A673 (cell line): ENCODE measurements at places on chromosomes 5 and 9. TPM values are rescaled to one million over a fixed set of nuclear protein-coding genes. Genes with fewer than 3 reads are reported as not detected.

GRCh38 chr9:133770076-133770777 is 32.1 kb upstream of the SARDH start:
- H3K27me3 ChIP-seq: no peaks in the 10 kb centered on the region
- peaks cover 13% of the 10 kb centered on the region for H3K36me3 ChIP-seq
- H3K4me1 ChIP-seq: no peaks in the 10 kb centered on the region
- no peak overlapping the region for H3K4me3 ChIP-seq

DNA sequence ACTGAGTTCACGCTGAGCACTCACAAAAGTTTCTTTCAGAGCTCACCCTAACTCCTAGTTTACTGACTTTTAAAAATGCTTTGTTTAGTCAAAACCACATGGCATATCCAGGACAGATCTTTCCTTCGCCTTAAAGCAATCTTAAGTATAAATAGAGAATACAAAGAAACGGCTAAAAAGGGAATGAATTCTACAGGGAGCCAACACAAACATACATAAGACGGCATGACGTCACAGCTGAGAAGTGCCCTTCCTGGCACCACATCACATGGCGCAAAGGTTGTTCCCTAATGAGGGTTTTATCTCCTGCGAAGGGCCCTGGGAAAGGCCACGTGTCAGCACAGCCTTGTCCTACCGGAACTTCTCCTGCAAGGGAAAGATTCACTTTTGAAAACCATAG is 141.3 kb downstream of the IRX1 start:
- H3K4me3 ChIP-seq: no peak overlapping the region

- no peak for DNase-seq
- H3K4me3 ChIP-seq: no peak overlapping the region
- H3K27ac ChIP-seq: no peak overlapping the region
- H3K4me1 ChIP-seq: no peaks in the 10 kb centered on the region
- H3K27me3 ChIP-seq: no peaks in the 10 kb centered on the region
- no peaks in the 10 kb centered on the region for H3K36me3 ChIP-seq
Observed at GRCh38 chr5:10064546-10065195, 185.0 kb downstream of the ATPSCKMT start.

Gene LHX3
- total RNA-seq: 0.11 TPM in 1 of 2 replicates, not detected in the other

Gene CNOT6
- 60.9 and 61.6 TPM in 2 replicates for total RNA-seq

Gene PCBD2
- total RNA-seq: 13.8 and 14.6 TPM in 2 replicates

GRCh38 chr9:123150708-123151503 is 117.4 kb downstream of the GPR21 start:
- H3K27me3 ChIP-seq: no peaks in the 10 kb centered on the region
- peak; percentile 10 for DNase-seq
- no peak overlapping the region for H3K27ac ChIP-seq
- no peak overlapping the region for H3K4me3 ChIP-seq
- peaks cover 8% of the 10 kb centered on the region for H3K36me3 ChIP-seq
- no peaks in the 10 kb centered on the region for H3K4me1 ChIP-seq

DNA sequence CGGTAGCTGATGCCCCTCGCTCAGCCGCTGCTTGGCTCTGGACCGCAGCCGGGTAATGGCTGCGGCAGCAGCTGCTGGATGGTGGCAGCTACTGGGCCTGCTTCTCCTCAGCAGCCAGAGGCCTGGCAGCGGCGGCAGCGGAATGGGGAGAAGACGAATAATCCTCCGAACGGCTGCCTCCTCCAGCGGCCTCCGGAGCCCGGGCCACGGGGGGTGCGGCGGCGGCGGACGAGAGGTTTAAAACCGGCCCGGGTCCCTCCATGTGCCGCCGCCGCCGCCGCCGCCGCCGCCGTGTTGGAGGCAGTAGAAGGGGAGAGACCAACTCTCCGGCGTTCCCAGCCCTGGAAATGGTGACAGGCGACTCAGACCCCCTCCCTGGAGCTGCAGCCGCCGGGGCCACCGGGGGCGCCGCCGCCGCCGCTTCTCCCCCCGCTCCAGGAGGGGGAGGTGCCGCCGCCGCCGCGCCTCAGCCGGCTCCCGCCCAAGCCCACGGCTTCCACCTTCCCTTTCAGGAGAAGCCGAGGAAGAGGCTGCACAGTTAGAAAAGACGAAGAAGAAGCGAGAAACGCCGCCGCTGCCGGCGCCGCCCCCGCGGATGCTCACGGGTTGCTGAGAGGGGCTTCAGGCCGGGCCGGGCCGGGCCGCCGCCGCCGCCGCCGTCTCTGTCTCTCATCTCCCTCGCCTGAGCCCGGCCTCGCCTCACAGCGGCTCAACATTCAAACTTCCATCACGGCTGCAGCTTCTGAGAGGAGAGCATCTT is 118.4 kb upstream of the PRSS3 start:
- DNase-seq: peak; percentile 26
- no peaks in the 10 kb centered on the region for H3K36me3 ChIP-seq
- peaks cover 75% of the 10 kb centered on the region for H3K27me3 ChIP-seq
- H3K27ac ChIP-seq: no peak overlapping the region

DNA sequence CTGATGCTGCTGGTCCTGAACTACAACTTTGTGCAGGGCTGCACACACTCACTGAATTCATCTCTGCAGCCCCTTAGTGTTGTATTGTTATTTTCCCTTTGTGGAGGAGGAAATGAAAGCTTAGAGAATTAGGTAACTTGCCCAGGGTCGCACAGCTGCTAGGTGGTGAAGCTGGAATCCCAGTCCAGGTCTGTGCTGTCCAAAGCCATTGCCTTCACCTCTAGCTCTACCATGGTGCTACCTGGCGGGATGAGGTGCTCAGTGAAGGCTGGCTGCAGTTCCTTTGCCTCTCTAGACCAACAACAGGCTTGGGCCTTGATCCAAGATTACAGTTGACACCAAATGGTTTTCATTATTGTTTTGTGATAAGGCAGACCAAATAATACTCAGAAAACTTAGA is 177.8 kb upstream of the PITX1 start:
- H3K4me1 ChIP-seq: no peaks in the 10 kb centered on the region
- no peak for DNase-seq
- H3K27ac ChIP-seq: no peak overlapping the region
- H3K27me3 ChIP-seq: no peaks in the 10 kb centered on the region
- H3K4me3 ChIP-seq: no peak overlapping the region

Gene DMRT3
- not detected in 2 replicates for total RNA-seq

DNA sequence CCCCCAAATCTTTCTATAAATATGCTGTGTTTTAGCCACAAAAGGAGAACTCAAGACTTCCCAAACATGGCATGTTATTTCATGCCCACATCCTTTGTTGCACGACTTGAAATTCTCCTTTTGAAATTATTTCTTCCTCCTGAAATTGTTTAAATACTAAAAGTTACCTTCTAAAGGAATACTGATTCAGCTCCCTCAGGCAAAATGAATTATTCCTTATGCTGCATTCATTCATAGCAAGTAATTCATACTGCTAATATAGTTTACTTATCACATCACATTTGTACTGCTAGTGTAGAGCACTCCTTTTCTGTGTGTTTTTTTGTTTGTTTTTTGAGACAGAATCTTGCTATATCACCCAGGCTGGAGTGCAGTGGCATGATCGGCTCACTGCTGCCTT is 45.7 kb downstream of the BHMT start:
- H3K4me1 ChIP-seq: no peaks in the 10 kb centered on the region
- no peak overlapping the region for H3K4me3 ChIP-seq
- no peak overlapping the region for H3K27ac ChIP-seq
- DNase-seq: no peak

DNA sequence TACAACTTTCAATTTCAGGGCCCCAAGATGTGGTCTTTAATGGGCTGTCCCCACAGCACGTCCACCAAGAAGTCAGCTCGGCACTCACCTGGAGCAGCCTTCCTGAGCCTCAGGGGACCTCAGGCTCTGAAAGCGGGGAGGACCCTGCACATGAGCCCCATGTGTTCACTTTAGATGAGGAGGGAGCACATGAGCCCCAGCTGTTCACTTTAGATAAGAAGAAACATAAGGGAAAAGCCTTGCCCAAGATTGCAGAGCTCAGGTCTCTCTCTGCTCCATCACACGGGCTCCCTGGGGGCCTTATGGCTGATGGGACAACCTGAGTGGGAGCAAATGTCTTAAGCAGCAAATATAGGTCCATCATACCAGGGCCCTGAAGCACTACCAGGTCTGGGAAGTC is 56.4 kb downstream of the NIPSNAP3B start:
- H3K4me1 ChIP-seq: no peaks in the 10 kb centered on the region
- no peaks in the 10 kb centered on the region for H3K36me3 ChIP-seq
- H3K27me3 ChIP-seq: no peaks in the 10 kb centered on the region
- no peak overlapping the region for H3K4me3 ChIP-seq
- no peak overlapping the region for H3K27ac ChIP-seq
- DNase-seq: no peak

DNA sequence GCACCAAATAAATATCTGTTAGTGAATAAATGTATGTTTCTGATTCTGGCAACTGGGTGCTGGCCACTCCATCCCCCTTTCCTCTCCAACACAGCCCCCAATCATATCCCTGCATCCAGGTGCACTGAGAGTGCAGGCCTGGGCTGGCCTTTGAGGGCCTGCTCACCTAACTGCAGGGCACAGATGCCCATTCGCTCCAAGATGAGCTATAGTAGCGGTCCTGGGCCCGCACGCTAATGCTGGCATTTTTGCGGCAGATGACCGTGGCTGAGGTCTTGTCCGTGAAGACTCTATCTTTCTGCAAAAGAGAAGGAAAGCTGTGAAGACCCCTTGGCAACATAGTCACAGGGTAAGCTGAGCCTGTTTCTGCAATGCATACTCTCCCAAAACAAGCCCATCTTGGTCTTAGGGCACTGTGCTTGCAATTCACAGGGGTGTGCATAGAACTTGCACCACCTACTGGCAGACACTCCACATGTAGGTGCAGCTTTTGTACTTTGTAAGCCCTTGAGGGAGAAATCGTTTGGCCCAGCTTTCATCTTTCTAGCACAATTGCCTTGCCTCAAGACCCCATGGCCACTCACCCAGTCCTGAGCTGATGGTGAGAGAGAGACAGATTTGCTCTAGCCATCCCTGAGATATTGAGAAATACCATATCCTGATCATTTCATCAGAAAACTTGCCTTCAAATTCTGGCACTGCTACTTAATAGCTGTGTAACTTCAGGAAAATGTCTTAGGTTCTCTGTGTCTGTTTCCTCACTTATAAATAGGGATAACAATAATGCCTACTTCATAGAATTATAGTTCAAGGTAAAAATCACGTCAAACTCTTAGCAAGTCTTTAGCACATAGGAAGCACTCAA is 13.5 kb downstream of the IL12B start:
- H3K36me3 ChIP-seq: no peaks in the 10 kb centered on the region
- no peak overlapping the region for H3K27ac ChIP-seq
- H3K27me3 ChIP-seq: no peaks in the 10 kb centered on the region
- peak; percentile 52 for DNase-seq

DNA sequence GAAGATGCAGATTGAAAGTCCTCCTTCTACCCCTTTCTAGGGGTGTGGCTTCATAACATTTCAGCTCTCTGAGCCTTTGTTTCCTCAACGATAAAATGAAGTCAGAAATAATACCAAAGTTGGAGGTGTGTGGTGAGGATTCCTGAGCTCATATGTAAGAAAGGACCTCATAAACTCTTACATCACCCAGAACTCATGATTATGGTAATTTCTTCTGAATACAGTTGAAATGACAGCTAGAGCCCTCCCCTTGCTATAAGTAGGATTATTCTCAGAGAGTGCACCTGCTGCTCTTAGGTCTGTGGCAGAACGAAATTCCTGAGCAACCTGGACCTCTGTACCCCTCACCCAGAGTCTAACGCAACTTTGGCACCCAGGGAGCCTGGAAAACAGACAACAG is 291.4 kb upstream of the KLF4 start:
- H3K4me1 ChIP-seq: no peaks in the 10 kb centered on the region
- no peaks in the 10 kb centered on the region for H3K27me3 ChIP-seq
- no peak overlapping the region for H3K27ac ChIP-seq
- no peak overlapping the region for H3K4me3 ChIP-seq

DNA sequence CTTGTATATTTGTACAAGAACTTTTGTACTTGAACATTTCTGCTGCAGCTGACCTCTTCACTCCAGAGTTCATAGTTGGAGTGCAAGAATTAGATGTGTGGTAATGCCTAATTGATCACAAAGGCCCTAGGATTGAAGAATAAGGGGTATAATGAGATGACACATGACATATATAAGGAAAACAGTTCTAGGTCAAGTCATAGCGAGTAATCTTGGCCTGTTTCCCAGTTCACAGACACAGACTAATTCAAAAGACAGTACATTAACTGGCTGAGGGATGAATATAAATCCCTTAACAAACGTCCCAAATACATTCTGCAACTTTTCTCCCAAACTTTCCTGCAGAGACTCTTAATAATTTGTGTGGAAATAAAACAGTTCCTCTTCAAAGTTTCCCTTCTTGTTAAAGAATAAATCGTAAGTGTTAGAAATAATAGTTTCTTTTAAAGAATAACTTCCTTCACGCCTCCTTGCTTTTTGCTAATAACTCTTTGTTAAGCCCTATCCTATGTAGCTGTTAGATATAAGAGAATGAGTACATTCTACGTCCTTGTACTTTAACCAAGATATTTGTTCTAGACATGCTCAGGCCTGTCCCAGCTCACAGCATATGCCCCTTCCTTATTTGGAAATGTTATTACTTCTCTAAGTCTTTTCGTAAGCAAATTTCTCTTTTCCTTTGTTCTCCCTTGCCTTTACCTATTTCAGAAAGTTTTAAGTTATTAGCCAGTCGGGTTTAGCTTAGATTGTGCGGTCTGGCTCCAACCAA is 556.4 kb upstream of the CTNND2 start:
- H3K4me1 ChIP-seq: no peaks in the 10 kb centered on the region
- H3K27ac ChIP-seq: no peak overlapping the region
- DNase-seq: no peak
- H3K27me3 ChIP-seq: no peaks in the 10 kb centered on the region
- H3K36me3 ChIP-seq: no peaks in the 10 kb centered on the region

GRCh38 chr5:168174376-168174775 is 117.1 kb upstream of the WWC1 start:
- peaks cover 3% of the 10 kb centered on the region for H3K4me1 ChIP-seq
- H3K36me3 ChIP-seq: no peaks in the 10 kb centered on the region
- H3K27me3 ChIP-seq: no peaks in the 10 kb centered on the region
- H3K4me3 ChIP-seq: no peak overlapping the region
- no peak overlapping the region for H3K27ac ChIP-seq

- no peak overlapping the region for H3K27ac ChIP-seq
- H3K4me1 ChIP-seq: peaks cover 4% of the 10 kb centered on the region
- no peaks in the 10 kb centered on the region for H3K27me3 ChIP-seq
- no peak overlapping the region for H3K4me3 ChIP-seq
- no peak for DNase-seq
Observed at GRCh38 chr9:136964171-136964689, 12.2 kb downstream of the LCN12 start.

Gene PTGES2
- 120 and 122 TPM in 2 replicates for total RNA-seq

DNA sequence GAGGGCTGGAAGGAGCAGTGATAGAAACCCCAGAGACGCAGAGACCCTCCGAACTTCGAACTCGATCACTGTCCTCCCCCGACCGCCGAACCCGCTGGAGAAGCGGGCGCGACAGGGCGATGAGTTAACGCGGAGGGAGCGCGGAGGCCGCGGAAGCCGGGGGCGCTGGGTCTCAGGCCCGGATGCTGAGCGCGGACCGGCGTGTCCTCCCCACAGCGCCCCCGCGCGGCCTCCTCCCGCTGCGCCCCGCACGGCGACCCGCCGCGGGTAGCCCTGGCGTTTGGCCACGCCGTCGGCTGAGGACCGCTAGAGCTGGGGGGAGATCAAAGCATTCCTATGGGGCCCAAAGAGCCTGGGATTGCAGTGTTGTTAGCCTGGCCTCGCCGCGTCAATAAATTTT is 7.7 kb upstream of the DMRT2 start:
- DNase-seq: no peak
- H3K36me3 ChIP-seq: no peaks in the 10 kb centered on the region
- H3K4me3 ChIP-seq: no peak overlapping the region
- no peak overlapping the region for H3K27ac ChIP-seq
- H3K27me3 ChIP-seq: peaks cover 87% of the 10 kb centered on the region

- no peaks in the 10 kb centered on the region for H3K36me3 ChIP-seq
- no peak overlapping the region for H3K4me3 ChIP-seq
- H3K27me3 ChIP-seq: no peaks in the 10 kb centered on the region
- H3K4me1 ChIP-seq: no peaks in the 10 kb centered on the region
- no peak overlapping the region for H3K27ac ChIP-seq
Observed at GRCh38 chr5:138588013-138588788, 13.0 kb upstream of the HSPA9 start.
